HTR-8/SVneo (cell line): ENCODE measurements at places on chromosomes 16 and 17.
A peak's percentile ranks its signal among the peaks of the same experiment; 100 is the strongest.

DNA sequence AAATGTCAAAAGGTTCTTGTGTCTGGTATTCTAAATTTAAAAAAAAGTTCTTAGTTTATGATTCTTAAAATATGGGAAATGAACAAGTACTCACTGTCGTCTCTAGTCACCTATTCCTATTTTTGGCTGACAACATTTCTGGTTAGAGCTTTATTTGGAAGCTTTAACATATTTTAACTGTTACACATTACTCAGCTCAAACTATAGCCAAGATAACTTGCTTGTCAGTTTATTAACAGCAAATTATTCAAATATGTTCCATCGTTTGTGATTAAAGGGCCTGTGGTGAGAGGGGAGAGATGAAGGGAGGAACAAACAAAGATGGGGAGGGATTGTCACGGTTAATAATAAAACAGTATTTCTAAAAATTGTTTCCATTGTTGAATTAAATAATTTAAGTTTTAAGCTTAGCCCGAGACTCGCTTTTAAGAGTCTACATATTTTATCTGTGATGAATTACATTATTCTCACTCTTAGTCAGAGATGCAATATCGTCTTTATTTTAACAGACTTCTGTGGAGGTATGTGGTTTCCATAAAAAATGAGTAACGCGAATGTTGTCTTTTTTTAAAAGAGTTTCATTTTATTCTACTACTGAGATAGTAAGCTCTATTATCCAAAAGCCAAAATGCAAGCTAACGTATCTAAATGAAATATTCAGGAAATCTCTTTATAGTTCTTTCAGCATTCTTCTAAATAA, 321.9 kb upstream of the PMFBP1 start:
- DNase-seq = peak; percentile 25

GRCh38 chr16:56534847-56535383, 15.1 kb upstream of the BBS2 start:
- DNase-seq = no peak

DNA sequence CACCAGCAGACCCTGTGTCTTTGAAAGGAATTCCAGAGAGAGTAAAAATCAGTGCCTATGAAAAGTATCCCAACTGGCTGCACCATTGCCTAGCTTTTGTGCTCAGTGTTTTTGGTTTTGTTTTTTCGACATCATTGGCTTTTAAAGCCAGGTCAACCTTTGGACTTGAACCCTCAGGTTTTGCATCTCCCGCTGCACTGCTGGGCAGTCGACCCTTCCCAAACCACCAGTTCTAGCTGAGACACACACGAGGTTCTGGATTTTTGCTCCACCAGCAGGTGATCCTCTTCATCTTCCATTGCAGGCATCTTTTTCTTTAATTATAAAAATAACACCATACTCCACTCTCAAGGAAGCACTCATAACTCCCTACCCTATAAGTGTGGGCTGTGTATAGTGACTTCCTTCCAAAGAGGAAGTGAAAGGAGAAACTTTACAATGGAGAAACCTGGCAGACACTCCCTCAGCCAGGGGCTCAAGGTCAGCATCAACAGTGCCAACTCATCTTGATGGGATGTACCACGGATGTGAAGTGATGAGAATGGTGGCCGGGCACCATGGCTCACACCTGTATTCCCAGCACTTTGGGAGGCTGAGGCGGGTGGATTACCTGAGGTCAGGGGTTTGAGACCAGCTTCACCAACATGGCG, 57.8 kb downstream of the BMERB1 start:
- no peak for DNase-seq

DNA sequence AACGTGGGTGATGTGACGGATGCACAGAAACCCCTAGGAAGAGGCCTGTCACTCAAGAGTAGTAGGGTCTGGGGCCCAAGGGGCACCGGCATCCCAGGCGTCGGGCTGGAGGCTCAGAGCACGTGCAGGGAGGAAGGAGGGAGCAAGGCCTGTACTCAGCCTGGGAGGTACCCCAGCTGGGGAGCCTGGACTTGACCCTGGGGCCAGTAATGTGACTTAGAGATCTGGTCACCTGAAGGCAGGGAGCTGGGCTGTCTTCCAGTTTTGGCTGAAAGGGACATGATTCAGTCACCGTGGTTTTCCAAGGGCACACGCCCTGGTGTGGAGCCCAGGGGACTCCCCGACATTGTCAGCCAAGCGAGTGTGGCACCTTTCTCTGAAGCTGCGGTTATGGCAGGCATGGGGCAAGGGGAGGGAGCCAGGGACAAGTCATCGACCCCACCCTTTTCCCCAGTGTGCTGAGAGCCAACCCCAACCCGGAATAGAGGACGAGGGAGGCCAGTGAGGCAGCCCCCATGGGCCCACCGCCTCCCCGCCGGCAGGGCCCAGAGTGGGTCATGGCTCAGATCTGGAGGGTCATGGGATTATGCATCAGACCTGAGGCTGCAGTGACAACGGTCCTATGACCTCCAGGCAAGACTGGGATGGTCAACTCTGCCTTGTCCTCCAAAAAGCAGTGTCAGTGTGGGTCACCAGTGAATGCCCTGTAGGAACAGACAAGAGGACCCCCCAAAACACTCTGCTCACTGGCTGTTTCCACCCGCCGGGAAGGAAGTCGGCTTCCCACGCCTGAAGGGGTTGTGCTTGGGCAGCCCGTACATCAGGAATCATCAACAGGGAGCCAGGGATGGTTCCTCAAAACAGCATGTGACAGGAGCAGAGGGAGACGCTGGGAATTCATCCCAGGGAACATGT, 41.9 kb downstream of the MEAK7 start:
- DNase-seq = no peak

- no peak for DNase-seq
Observed at GRCh38 chr17:80835816-80836657, 155.6 kb upstream of the CHMP6 start.

- DNase-seq = no peak
Observed at GRCh38 chr17:65867014-65867413, 305.6 kb upstream of the AXIN2 start.

- DNase-seq = no peak
Observed at GRCh38 chr17:65436871-65437270, 124.6 kb downstream of the AXIN2 start.
